ENCODE measurements at places on chromosomes 7 and 10.

DNA sequence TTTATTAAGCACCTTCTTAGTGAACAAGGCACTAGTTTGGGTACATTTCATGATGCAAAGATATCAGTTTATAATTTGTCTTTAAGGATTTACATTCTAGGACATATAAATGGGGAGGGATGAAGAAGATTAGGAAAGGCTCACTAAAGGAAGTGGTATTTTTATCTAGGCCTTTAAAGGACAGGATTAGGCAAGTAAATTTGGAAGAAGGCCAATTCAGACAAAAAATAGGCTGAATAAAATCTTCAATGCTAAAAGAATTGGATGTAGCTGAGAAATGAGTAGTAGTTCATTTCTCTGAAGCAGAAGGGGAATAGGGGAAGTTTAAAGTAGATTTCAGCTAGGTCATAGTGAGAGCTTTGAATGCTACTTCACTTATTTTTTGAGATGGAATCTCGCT, 4.8 kb upstream of the FAM24B start:
- DNase-seq = no peak

DNA sequence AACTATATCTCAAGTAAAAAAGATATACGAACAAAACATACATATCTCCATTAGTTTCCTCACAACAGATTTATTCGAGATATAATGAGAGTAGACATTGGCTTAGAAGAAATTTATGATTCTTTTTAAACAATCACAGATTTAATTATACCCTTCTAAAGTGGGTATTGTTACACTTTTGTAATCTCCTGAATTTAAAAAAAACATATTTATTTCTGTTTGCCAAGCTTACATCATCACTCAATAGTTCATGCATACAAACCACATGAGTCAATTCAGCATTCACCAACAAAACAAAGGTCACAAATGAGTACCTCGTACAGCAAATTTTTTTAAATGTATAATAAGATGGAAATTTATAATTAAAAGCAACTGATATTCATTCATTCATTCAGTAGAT, 17.6 kb downstream of the LRRN3 start:
- DNase-seq = no peak

- DNase-seq = no peak
Measured at GRCh38 chr7:746155-747061, 19.3 kb upstream of the PRKAR1B start.

DNA sequence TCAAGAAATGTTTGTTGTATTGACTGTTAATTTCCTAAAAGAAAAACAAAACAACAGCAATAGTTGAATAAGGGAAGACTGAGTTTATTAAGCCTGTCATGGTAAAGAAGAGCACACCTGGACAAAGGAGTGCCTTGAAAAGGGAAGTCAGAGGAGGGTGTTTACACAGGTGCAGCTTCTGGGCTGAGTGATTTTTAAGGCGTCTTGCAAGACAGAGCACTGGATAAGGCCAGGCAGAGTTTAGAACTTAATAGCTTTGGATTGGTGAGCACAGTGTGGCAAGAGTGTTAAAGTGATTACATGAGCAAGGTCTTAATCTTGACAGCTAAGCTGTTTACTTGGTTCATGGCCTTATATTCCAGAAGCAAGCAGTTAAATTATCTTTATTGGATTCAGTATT, 423.2 kb downstream of the CNTNAP2 start:
- DNase-seq = no peak

DNA sequence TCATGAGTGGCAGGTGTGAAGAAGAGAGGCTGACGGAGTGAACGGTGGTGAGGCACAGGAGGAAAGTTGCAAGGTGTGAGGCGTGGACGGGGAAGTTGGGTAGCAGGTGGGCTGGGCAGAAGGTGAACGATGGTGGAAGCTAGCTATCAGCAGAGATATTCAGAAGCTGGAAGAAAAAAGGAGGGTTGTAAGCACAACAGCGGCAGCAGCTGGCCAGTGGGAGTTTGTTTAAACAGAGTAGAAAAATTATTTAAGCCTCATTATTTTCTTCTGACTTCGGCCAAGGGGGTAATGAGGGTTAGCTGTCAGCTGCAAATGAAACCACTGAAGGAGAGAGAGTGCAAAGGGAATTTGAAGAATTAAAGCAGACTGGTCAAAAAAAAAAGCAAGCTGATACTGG, 62.1 kb upstream of the PRKAR2B start:
- peak; percentile 68 for DNase-seq

DNA sequence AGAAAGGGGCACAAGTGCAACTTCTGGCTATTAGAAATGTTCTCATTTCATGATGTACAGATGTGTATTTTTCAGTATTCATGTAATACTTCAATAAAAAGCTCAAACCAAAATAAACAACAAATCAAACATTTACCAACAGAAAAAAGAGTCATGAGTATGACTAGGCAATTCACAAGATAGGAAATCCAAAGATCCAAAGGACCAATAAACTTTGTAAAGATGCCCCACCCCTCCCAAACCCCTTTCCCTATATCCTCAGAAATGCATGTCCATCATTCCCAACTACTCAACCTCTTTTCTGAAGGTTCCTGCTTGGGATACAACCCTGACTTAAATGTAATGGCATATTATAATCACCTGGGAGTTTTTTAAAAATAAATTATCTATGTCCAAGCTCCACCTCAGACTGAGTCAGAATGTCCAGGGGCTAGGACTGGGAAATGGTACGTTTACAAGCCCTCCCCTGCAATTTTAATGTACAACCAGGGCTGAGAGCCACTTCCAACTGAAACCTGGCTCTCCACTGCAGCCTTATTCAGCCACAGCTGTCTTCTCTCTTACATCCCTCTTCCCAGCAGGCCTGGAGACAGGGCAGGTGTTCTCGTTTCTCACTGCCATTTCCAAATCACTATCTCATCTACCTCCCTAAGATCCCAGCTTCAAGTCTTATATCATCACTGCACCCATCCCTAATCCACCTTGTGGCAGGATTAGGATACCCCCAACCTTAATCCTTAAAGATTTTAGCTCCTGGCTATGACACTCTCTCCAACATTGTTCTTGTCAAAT, 36.5 kb downstream of the COA1 start:
- no peak for DNase-seq

DNA sequence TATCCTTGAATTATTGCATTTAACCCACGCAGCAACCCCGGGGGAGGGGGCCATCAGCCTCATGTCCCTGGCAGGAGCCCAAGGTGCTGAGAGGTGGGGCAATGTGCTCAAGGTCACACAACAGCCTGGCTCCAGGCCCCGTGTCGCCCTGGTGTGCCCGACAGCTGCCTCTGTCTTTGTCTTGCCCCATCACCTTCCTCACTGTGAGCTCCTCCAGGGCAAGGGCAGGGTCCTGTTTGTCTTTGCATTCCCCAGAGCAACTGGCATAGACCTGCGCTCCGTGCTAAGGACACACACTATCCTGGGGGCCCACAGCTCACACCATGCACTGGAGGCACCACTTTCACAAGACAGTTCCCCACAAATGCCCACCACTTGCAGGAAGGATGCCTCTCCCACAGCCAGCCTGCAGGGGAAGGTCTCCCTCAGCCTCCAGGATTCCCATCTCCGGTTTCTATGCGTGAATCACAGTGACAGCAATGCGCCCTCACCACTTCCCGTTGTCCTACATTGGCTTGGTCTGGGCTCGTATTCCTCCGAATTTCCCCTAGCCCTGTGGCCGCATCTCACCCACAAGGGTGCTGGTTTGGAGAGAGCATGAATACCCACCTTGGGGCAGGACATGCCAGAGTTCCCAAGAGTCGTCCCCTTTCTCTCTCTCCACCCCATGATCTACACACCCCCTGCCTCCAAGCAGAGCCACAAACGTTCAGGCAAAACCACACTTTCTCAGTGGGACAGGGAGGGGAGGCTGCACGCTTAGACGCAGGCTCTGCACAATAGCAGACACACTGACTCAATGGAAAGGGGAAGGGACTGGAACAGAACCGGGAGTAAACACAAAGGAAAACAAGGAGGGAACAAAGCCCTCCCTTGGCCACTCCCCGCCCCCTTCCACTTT, 10.3 kb downstream of the ITPRIP start:
- no peak for DNase-seq

- no peak for DNase-seq
Measured at GRCh38 chr7:35729061-35729783, 34.3 kb upstream of the HERPUD2 start.

GRCh38 chr10:33935350-33935749, 600.9 kb upstream of the NRP1 start:
- DNase-seq = no peak

DNA sequence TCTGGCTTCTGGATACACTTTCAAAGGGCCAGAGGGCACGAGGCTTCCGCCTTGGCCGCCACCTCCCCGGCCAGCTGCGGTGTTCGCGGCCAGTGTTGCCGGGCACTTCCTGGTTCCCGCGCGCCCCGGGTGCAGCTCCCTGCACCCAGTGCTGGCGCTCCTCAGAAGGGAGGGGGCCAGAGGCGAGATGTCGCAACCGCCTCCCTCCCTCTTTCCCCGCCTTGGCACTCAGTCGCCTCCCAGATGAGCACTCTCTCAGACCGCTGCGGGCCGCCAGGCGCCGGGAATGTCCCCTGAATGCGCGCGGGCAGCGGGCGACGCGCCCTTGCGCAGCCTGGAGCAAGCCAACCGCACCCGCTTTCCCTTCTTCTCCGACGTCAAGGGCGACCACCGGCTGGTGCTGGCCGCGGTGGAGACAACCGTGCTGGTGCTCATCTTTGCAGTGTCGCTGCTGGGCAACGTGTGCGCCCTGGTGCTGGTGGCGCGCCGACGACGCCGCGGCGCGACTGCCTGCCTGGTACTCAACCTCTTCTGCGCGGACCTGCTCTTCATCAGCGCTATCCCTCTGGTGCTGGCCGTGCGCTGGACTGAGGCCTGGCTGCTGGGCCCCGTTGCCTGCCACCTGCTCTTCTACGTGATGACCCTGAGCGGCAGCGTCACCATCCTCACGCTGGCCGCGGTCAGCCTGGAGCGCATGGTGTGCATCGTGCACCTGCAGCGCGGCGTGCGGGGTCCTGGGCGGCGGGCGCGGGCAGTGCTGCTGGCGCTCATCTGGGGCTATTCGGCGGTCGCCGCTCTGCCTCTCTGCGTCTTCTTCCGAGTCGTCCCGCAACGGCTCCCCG, at the start of gene FFAR4:
Gene FFAR4 (plus strand): TSS at position 231 of the 842 bp plus-strand sequence. CDS start 56 bp downstream, at position 287.
- DNase-seq = peak; percentile 35

DNA sequence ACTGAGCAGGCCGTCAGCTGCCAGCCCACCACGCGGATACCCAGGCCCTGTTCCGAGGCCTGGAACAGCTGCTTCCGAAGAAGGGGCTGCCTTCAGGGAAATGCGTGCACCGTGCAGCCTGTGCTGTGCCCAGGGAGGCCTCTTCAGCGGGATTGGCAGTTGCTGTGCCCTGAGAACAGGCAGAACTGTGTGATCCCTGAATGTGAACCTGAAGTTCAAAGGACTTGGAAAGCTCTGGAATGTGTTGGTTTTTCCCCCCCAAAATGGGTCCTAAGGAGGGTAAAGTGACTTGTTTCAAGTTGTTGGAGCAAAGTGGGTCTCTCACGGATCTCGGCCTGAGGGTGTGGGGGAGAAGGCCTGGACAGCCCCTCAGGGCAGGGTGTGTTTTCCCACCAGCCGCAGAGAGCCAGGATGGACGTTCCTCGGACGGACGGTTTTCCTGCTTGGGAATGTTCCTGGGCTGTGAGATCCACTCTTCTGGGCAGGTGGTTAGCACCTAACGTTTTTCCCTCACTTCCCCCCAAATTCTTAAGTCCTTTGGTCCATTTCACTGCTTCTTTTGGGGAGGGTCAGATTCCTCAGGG, 2.1 kb downstream of the SPRN start:
- no peak for DNase-seq

- no peak for DNase-seq
Measured at GRCh38 chr7:18341756-18342155, 153.8 kb upstream of the HDAC9 start.

Measured in NCI-H1092 treated with DMSO at 0.1 percent for 48 hours (cell line).